Activated CD4-positive, alpha-beta T cell treated with anti-CD3 and anti-CD28 coated beads for 36 hours (primary cell): ENCODE measurements at places on chromosomes 11 and 22. TPM values are rescaled to one million over a fixed set of nuclear protein-coding genes. Genes with fewer than 3 reads are reported as not detected.

Gene CCDC116
- total RNA-seq = 0.23 TPM

Gene OR10D3
- total RNA-seq = not detected

DNA sequence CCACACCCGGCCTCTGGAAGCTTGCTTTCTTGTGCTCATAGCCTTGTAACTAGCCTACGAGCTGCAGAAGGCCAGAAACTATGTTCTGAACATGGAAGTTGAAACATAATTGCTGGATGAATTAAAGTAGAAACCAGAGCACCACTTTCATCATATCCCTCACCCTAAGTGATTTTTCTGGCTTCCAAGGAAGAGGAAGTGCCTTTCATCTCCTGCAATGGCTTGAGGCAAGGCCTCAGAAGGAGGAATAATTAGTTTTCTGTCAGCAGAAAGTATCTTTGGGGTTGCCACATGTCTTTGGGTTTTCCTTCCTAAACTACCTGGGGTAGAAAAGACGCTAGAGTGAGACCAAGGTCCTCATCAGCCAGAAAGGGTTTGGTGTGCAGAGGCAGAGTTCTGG is 14.5 kb downstream of the RPL27A start:
- no peak for DNase-seq

GRCh38 chr11:70747285-70747684 is 349.0 kb downstream of the CTTN start:
- DNase-seq = no peak

Gene CST6
- not detected for total RNA-seq

Gene GPR83
- 0.07 TPM for total RNA-seq
